ENCODE measurements at places on chromosomes 16 and 17.
A peak's percentile ranks its signal among the peaks of the same experiment; 100 is the strongest.

DNA sequence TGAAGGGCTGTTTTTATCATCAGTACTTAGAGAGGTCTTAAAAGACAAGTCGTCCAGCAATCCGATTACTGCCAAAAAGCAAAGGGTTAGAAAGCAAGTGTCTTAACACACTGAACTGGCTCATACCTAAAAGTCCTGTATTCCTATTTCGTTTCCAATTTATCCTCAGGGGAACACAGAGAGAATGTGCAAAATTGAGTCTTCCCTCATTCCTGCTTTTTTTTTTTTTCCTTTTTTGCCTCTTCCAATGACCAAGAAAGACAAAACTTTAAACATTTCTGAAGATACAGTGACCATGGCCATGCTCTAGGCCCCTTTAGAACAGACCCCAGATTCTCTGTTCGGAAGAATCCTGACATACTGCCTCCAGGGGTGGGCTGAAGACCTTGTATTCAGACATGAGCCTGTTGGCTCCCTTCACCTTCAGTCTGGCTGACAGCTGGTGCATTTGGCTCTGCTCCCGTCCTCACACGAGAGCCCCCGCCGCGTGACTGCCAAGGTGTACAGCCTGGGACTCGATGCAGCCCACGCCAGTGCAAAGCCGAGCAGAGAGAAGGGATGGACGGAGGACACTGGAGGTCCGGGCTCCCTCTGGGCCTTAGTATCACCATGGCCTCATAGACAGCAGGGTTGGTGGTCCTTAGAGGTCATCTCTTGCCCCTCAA, 47.0 kb downstream of the COTL1 start:
- DNase-seq: no peak

DNA sequence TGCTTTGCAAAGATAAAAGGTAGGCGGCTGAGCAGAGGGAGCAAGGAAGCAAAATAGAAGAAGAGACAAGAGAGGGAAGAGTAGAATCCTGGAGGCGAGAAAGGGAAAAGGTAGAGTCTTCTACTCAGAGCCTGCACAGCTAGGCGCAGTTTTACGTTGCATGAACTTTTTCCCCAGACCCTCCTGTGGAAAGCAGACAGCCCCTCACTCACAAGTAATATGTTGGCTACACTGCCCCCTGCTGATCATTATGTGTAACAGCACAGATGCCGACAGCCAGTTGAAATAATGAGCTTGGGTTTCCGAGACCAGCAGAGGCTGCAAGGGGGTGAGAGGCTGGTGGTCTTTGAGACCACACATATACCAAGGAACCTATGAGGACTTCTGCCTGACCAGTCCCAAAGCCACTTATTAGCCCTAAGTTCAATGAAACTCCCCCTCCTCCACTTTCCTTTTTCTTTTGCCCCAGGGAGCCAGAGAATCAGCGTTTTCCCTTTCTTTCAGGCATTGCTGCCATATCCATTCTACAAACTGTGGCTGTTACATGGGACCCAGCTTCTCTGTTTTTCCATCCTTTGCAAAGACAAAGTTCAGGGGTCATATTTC, 22.5 kb upstream of the CMTR2 start:
- no peak for DNase-seq

GRCh38 chr17:30165147-30165546, 48.5 kb downstream of the NSRP1 start:
- no peak for DNase-seq

DNA sequence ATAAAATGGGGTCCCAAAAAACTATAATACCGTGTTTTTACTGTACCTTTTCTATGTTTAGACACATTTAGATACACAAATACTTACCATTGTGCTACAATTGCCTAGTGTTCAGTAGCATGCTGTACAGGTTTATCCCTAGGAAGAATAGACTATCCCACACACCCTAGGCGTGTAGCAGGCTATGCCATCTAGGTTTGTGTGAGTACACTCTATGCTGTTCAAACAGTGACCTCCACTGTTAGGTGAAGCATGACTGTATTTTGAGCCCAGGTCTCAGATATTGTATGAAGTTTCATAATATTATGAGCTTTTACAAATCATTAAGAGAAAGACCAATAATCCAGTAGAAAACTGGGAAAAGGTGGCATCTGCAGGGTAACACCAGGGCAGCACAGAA, 23.6 kb downstream of the MILR1 start:
- no peak for DNase-seq

DNA sequence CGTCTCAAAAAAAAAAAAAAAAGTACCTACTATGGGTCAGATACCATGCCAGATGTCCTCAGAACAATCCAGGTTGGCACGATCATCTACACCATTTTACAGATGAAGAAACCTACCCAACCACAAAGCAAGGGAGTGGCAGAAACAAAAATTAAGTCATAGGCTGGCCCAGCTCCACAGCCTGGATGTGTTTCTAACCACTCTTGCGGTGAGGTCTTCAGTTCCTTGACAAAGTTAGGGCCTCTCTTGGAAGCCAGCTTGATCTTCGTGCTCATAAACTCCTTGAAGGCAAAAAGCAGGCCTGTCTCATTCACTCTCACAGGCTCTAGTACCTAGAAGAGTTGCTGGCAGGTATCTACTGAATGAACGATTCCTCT, 6.2 kb downstream of the GGA2 start:
- no peak for DNase-seq

GRCh38 chr17:7855660-7856010, 769 bp downstream of the TMEM88 start:
- no peak for DNase-seq

- no peak for DNase-seq
Measured at GRCh38 chr17:2905269-2905668, 109.0 kb downstream of the RAP1GAP2 start.

GRCh38 chr16:65004570-65004969, 117.3 kb downstream of the CDH11 start:
- DNase-seq: no peak

DNA sequence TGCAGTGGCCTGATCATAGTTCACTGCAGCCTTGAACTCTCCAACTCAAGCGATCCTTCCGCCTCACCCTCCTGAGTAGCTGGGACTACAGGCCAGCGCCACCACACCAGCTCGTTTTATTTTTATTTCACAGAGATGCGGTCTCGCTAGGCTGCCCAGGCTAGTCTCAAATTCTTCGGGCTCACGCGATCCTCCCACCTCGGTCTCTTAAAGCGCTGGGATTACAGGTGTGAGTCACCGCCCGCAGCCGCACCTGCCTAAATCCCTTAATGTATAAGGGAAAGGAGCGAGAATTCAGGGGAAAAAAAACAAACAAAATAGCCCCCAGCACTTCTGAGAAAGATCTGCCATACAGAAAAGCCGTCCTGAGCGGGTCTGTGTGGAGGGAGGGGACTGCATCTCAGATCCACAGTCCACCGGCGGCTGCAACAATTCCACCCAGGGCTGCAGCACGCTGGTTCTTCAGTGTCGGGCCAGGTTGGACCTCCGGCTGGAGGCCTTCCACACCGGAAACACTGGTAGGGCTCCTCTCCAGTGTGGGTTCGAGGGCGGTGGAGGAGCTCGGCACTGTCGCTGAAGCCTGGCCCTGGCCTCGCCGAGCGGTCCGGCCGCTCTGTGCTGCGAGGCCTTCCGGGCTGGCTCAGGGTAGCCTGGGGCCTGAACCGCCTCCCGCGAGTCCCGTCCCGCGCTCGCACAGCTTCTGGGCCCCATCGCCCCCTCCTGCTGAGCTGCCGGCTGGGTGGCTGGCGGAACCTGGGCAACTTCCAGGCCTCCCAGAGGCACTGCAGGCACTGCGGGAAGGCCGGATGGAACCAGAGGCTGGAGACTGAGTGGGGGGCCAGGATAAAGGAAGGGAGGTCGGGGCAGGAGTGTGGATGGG, 7.0 kb downstream of the ZNF843 start:
- no peak for DNase-seq

GRCh38 chr17:78679495-78680395, 102.3 kb downstream of the CYTH1 start:
- DNase-seq: no peak

- no peak for DNase-seq
Measured at GRCh38 chr17:80861418-80861815, 130.2 kb upstream of the CHMP6 start.

DNA sequence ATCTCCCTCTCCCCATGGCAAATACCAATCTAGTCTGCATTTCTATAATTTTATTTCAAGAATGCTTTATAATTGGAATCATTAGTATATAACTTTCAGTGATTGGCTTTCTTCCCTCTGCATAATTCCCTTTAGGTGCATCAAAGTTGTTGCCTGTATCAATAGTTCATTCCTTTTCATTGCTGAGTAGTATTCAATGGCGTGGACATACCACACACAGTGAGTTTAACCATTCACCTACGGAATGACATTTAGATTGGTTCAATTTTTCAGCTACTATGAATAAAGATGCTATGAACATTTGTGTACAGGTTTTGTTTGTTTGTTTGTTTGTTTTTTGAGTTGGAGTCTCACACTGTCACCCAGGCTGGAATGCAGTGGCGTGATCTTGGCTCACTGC, 9.7 kb downstream of the OTOA start:
- DNase-seq: no peak

- DNase-seq: peak; percentile 49
Measured at GRCh38 chr16:84088695-84089395, 27.9 kb downstream of the MBTPS1 start.

- DNase-seq: no peak
Measured at GRCh38 chr16:86018487-86018886, 119.5 kb downstream of the IRF8 start.

DNA sequence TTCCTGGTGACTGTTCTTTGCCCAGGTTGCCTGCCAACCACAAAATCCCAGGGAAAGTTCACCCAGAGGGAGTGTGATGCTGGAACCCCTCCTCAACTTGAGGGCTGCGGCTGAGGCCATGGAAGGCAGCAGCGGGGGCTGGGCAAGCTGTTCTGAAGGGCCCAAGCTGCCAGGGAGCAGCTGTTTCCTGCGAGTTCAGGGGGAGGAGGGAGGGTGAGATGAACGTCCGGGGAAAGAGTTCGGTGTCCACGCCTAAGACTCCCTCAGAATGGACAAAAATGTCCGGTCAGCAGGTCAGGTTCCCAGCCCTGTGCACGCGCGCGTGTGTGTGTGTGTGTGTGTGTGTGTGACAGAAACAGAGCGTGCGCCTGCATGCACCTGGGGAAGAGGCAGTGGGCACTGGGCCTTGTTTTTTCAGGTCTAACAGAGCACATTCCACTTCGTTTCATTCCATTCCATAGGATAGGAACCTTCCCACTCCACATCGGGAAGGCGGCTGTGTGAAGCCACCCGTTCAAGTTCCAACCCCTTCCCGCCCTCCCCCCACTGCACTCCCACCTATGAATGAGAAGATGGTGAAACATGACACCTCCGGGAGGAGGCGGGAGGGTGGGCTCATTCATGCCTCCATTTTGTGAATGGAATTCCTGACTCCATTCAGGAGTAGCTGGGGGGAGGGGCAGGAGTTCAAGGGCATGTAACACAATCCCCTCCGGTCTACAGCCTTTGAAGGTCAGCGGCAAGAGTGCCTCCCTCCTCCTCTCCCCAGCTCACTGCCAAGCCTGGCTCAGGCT, 15.7 kb downstream of the ETV4 start:
- DNase-seq: no peak

DNA sequence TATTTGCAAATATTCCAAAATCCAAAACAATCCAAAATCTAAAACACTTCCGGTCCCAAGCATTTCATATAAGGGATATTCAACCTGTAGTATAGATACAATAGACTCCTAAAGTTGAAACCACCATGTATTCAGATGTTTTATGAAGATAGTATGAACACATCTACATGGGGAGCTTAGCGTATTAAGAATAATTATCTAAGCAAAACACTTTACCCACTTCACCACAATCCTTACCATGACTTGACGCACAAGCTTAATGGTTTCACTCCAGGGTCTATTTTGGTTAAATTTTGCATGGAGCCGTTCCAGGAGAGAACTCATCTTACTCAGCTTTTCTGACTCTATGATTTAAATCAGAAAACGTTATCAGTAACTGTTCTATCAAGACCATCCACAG, 3.5 kb downstream of the MED1 start:
- no peak for DNase-seq

DNA sequence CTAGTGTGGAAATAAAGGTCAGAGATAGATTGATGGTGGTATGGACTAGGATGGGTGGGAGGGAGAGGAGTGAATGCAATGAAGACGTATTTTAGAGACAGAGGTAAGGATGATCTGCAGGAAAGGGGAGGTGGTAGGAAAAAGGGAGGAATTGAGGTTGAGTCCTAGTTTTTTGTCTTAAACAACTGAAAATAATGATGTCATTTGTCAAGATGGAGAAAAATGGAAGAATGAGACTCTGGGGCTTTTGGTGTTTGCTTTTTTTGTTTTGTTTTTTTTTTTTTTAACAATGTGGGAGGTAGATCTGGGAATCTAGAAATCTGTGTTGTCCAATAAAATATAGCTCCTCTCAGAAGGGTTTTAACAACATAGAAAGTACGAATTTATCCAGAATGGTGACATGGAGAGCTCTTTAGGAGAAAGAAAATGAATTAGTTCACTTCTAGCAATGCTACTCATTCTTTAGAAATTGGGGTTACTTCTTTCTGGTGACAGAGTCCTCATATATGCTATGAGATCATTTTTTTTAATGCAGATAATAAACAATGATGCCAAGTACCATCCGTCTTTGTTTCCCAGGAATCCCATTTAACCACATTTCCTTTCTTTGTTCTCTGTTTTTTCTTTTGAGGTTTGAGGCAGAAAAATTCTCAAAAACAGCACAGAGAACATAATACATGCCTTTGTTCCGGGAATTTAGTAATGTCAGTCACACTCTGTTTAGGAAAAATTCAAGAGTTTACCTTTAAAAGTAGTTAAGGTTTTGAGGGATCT, 225.3 kb upstream of the COX10 start:
- no peak for DNase-seq

DNA sequence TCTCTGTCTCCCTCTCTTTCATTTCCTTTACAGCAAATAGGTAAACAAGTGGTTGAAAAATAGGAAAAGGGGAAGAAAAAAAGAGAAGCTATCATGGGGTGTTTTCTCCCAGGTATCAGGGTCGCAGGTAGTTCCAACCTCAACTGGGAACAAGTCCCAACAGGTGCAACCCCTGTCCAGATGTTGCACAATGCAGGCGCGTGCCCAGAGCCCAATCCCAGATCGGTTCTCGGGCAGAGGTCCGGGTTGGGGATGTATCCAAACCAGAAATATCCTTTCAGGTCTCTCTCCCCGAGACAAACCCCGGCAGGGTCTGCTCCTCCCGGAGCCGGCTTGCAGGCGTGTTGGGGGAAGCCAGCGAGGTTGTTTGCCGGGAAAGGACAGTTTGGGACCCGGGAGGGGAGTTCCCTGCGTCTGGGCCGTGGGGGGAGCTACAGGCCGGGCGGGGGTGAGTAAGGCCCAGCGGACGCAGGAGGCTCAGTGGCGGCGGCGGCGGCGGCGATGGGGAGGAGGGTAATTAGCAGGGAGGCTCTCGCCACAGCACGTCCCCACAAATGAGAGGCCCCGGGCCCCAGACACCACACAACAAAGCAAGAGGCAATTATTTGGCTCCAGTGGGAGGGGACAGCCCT, 21.2 kb upstream of the SP6 start:
- DNase-seq: no peak

- DNase-seq: no peak
Measured at GRCh38 chr16:84851192-84852127, 31.7 kb downstream of the CRISPLD2 start.
